Thymus (tissue), 14 donors: ENCODE measurements at places on chromosomes 7 and 10. TPM values are rescaled to one million over a fixed set of nuclear protein-coding genes. Genes with fewer than 3 reads are reported as not detected.

The FAM25G gene
- total RNA-seq, result 1.2 TPM

GRCh38 chr10:88343761-88344484 is 239.2 kb downstream of the RNLS start:
- no peak for DNase-seq
- H3K4me1 ChIP-seq, result no peaks in the 10 kb centered on the region
- no peak overlapping the region for H3K27ac ChIP-seq
- H3K4me3 ChIP-seq, result no peak overlapping the region

- DNase-seq, result no peak
- no peaks in the 10 kb centered on the region for H3K27me3 ChIP-seq
- no peaks in the 10 kb centered on the region for H3K4me1 ChIP-seq
- H3K36me3 ChIP-seq, result no peaks in the 10 kb centered on the region
- H3K27ac ChIP-seq, result no peak overlapping the region
These were observed 34.3 kb upstream of the TMEM26 start for GRCh38 chr10:61487506-61487905.

DNA sequence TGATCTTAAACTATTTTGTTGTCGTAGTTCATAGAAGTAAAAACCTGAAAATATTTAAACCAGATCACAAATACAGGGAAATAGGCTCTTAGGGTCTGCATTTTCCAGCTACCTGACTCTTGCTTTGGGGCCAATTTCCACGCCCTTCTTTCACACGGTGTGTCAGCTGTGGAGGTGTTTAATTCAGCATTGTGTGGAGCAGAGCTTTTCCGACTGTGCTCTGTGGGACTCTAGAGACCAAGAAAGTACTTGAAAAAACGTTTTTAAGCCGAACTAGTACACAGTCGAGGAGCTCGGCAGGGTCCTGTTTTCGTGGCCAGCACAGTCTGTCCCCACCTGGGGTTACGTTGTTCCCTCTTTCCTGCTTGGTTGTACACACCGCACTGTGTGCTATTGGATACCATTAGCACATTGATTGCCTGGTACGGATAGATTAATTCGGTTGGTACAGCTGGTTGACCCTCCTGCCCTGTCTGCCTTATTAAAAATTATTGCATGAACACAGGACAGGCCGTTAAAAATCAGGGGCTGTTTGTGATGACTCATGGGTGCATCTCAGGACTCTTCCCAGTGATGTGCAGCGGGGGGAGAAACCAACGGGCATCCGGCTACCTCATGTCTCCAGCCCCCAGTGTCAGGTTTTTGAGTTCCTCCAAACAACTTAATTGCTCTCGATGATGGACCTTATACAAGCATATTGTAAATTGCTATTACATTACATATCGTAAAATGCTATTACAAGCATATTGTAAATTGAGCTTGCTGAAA is 80.7 kb upstream of the BTBD16 start:
- H3K36me3 ChIP-seq, result no peaks in the 10 kb centered on the region
- no peaks in the 10 kb centered on the region for H3K27me3 ChIP-seq
- DNase-seq, result no peak

The GIMAP1 gene
- 9.8 TPM for total RNA-seq

DNA sequence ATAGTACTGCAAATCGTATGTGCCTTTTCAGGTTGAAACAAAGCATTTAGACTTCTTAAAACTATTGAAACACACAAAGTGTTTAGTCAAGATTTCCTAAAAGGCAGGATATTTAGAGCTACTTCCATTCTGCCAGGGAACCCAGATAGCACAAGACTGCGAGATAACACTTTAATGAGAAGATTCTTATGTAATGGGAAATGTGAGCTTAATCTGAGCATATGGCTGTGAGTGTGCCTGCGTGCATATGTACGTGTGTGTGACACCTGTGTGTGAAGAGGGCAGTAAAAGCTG is 14.3 kb upstream of the JCAD start:
- H3K27ac ChIP-seq, result no peak overlapping the region
- H3K4me1 ChIP-seq, result no peaks in the 10 kb centered on the region
- DNase-seq, result no peak
- no peaks in the 10 kb centered on the region for H3K36me3 ChIP-seq
- H3K27me3 ChIP-seq, result no peaks in the 10 kb centered on the region

The MAT1A gene
- 0.38 TPM for total RNA-seq

The LGI1 gene
- 0.28 TPM for total RNA-seq

- peaks cover 2% of the 10 kb centered on the region for H3K27me3 ChIP-seq
- no peak overlapping the region for H3K4me3 ChIP-seq
- peaks cover 8% of the 10 kb centered on the region for H3K4me1 ChIP-seq
- DNase-seq, result no peak
- H3K36me3 ChIP-seq, result no peaks in the 10 kb centered on the region
These were observed 4.3 kb downstream of the SFXN3 start for GRCh38 chr10:101035314-101035713.

The KIAA1549 gene
- total RNA-seq, result 1.9 TPM

- H3K4me3 ChIP-seq, result no peak overlapping the region
- no peak for DNase-seq
- H3K4me1 ChIP-seq, result no peaks in the 10 kb centered on the region
- H3K27me3 ChIP-seq, result no peaks in the 10 kb centered on the region
- peaks cover 3% of the 10 kb centered on the region for H3K36me3 ChIP-seq
These were observed 25.5 kb downstream of the SNX10 start for GRCh38 chr7:26317211-26317610.

GRCh38 chr7:73443548-73444255 is 10.1 kb downstream of the FZD9 start:
- H3K36me3 ChIP-seq, result peaks cover 87% of the 10 kb centered on the region
- DNase-seq, result no peak
- H3K4me3 ChIP-seq, result no peak overlapping the region
- no peak overlapping the region for H3K27ac ChIP-seq
- no peaks in the 10 kb centered on the region for H3K27me3 ChIP-seq

DNA sequence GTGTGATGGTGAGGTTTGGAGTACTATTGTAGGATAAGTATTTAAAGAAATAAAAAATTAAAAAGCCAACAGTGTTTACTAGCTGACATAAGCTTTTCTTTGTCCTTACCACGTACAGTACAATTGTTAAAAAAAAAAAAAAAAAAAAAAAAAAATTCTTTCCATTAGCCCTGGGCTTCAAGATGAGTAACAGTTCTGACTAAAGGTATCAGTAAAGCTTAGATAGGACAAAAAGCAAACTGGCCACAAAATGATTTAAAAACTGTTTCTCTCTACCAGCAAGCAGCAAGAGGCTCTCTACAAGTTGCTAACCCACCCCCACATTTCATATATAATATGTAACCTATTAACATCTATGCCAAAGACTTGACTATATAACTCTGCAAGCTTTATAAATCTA is 17.5 kb downstream of the HYCC1 start:
- H3K27ac ChIP-seq, result no peak overlapping the region
- DNase-seq, result no peak
- H3K4me3 ChIP-seq, result no peak overlapping the region
- no peaks in the 10 kb centered on the region for H3K27me3 ChIP-seq
- no peaks in the 10 kb centered on the region for H3K36me3 ChIP-seq
